ENCODE measurements at places on chromosomes 5 and 9. TPM values are rescaled to one million over a fixed set of nuclear protein-coding genes. Genes with fewer than 3 reads are reported as not detected.

- DNase-seq = no peak
- no peak overlapping the region for H3K4me3 ChIP-seq
- no peaks in the 10 kb centered on the region for H3K36me3 ChIP-seq
- no peaks in the 10 kb centered on the region for H3K27me3 ChIP-seq
- no peak overlapping the region for H3K27ac ChIP-seq
Observed at GRCh38 chr5:166073901-166074581, 2217.4 kb upstream of the WWC1 start.

DNA sequence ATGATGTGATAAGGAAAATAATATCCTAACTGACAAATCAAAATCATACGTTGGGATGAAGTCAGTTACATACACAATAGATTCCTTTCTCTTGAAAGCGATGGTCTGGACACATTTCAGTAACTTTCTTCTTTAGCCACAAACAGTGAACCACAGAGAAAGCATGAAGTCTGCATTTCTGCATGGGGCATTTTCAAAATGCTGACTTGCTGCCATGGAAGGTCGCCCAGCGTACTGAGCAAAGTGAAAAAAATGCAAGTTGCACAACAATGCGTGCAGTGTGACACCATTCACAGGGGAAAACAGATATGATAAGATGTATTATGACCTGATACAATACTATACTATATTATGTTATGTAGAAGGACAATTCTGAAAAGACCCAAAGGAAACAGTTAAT, 146.3 kb downstream of the SNX18 start:
- no peak overlapping the region for H3K27ac ChIP-seq
- DNase-seq = no peak
- H3K4me3 ChIP-seq = no peak overlapping the region
- H3K4me1 ChIP-seq = peaks cover 8% of the 10 kb centered on the region
- no peaks in the 10 kb centered on the region for H3K36me3 ChIP-seq

DNA sequence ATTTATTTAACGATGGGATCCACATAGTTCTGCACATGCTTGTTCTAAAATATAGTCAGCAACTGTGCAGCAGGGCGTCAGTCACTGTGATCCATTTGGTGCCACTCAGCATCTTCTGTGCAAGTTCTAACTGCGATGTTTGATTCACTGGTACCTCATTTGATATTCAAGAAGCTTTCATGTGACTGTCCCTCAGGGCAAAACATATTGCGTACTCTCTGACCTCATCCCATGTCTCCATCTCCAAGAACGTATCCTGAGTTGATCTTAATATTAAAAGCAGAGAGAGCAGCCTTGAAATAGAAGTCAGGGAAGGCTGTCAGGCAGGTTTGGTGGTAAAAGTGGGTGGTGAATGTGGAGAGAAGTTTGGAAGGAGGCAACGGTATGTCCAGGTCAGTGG, 116.5 kb upstream of the ATP10B start:
- H3K27ac ChIP-seq = no peak overlapping the region
- H3K4me1 ChIP-seq = no peaks in the 10 kb centered on the region
- H3K36me3 ChIP-seq = no peaks in the 10 kb centered on the region
- no peaks in the 10 kb centered on the region for H3K27me3 ChIP-seq
- H3K4me3 ChIP-seq = no peak overlapping the region

The TRAF1 gene
- 6.0 TPM for total RNA-seq

DNA sequence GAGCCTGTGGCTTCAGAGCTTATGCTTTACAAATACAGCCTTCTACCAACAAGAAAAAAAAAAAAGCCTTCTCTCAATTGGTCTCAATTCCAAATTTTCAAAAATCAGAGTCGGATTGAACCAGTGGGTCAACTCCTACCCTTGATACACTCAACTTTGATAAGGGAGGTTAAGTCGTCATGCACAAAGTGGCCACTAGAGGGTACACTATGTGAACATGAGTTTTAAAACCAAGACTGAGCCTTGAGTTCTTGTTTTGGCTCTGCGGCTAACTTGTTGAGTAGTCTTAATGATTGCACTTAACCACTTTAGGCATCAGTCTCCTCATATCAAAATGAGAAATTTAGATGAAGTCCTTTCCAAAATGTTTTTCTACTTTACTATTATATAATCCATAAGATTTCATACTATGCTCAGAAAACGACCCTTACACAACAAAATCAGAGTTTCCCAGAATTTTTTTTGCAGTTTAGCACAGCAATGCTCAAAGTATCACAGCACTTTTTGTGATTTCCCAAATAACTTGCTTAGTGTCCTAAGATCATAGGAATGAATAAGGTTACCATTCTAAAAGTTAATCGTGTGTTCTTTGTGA, 92.9 kb upstream of the MTAP start:
- H3K27me3 ChIP-seq = peaks cover 5% of the 10 kb centered on the region
- no peaks in the 10 kb centered on the region for H3K36me3 ChIP-seq
- H3K4me1 ChIP-seq = no peaks in the 10 kb centered on the region
- DNase-seq = no peak
- H3K4me3 ChIP-seq = no peak overlapping the region

The CYSRT1 gene
- total RNA-seq = 0.41 TPM

The B4GALT1 gene
- 80.1 TPM for total RNA-seq

- no peaks in the 10 kb centered on the region for H3K36me3 ChIP-seq
- no peak within 1 kb of the TSS for H3K4me3 ChIP-seq
- peak; percentile 55 for DNase-seq
Observed at GRCh38 chr9:135561391-135562234, at the start of gene PAEP. PAEP (plus strand) TSS chr9:135561756.

The OR13J1 gene
- total RNA-seq = not detected

- no peaks in the 10 kb centered on the region for H3K4me1 ChIP-seq
- no peak overlapping the region for H3K4me3 ChIP-seq
- no peaks in the 10 kb centered on the region for H3K36me3 ChIP-seq
- peaks cover 22% of the 10 kb centered on the region for H3K27me3 ChIP-seq
- no peak overlapping the region for H3K27ac ChIP-seq
Observed at GRCh38 chr9:37663926-37664325, 13.2 kb downstream of the FRMPD1 start.

GRCh38 chr5:15741591-15741990, 241.6 kb downstream of the FBXL7 start:
- H3K27ac ChIP-seq = no peak overlapping the region
- no peaks in the 10 kb centered on the region for H3K4me1 ChIP-seq
- no peak for DNase-seq
- H3K4me3 ChIP-seq = no peak overlapping the region
- H3K36me3 ChIP-seq = no peaks in the 10 kb centered on the region

- no peak overlapping the region for H3K27ac ChIP-seq
- peaks cover 42% of the 10 kb centered on the region for H3K36me3 ChIP-seq
- H3K4me1 ChIP-seq = no peaks in the 10 kb centered on the region
Observed at GRCh38 chr5:149616727-149617285, 35.5 kb downstream of the ARHGEF37 start.

DNA sequence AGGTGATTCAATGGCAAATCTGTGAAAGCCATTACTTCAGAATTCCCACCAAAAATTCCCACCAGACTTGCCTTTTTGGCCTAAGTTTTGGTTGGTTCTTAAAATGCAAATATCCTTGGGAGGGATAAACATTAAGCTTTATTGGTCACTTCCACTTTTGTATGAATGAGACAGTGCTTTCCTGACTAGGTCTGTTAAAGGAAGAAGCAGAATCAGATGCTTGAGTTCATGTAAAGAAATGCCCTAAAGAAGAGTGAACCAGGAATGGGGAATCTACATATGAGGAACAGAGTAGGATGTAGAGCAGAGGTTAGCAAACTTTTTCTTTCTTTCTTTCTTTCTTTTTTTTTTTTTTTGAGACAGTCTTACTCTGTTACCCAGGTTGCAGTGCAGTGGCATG, 129.3 kb downstream of the GCNT1 start:
- no peaks in the 10 kb centered on the region for H3K36me3 ChIP-seq
- H3K27me3 ChIP-seq = no peaks in the 10 kb centered on the region
- H3K4me3 ChIP-seq = no peak overlapping the region

DNA sequence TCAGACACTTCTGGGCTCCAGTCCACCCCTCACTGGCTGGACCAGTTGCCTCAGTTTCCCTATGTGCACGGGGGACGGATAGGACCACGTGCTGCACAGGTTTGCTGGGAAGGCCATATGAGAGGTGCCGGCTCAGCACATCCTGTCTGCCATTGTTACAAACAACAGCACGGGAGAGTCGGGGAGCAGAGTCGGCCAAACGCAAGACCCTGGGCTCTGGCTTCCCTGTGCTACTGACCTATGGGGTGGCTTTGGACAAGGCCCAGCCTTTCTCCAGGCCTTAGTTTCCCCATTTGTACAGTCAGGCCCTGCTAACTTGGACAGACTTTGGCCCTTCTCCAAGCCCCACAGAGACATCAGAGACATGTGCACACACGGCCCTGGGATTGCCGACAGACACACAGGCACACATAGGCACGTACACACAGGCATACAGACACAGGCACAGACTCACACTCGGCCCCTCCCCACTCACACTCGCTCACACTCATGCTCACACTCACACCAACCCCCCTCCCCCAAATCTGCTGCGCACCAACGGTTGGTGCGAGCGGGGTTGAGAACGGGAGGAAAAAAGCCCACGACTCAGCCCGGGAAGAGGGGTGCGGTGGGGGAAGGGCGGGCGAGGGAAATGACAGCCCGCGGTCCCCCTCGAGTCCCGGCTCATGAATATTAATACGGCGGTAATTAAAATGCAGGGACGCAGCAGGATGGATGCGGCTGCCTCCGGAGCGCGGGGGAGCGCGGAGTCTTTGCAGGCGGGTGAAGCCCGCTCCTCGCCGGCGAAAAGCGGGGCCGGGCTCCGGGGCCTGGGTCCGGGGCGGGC, 133.0 kb downstream of the C9orf50 start:
- H3K27me3 ChIP-seq = no peaks in the 10 kb centered on the region
- H3K27ac ChIP-seq = peak overlapping the region; percentile 98
- peaks cover 4% of the 10 kb centered on the region for H3K36me3 ChIP-seq

The SLC6A18 gene
- total RNA-seq = not detected

DNA sequence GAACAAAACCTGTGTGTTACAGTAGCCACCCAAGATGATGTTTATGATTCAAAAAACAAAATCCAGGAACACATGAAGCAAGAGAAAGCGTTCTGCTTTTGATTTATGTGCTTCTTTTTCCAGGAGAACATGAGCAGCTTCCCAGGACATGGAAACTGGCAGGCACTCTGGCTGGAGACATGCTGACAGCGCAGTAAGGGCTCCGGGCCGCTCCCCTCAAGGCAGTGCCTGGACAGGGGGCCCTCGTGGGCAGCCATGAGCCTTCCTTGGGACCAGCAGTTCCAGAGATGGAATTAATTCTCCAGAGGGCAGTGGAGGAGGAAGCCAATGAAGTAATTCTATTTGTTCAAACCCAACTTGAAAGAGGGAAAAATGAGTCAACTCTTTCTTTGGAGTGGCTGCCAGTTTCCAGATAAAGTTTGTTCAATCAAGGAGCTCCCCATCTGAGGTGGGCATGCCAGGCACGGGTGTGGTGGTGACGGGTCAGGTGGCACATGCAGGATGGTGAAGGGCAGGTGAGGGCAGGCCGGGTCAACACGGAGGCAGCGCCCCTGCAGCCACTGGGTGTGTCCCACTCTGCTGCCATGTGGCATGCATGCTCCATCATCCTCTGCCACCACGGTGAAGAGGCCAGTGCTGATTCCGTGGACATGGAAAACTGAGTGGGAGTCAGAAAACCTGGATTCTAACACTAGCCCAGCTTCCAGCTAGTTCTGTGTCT, 83.8 kb downstream of the OTULIN start:
- DNase-seq = peak; percentile 64
- no peaks in the 10 kb centered on the region for H3K4me1 ChIP-seq
- no peak overlapping the region for H3K4me3 ChIP-seq
- no peak overlapping the region for H3K27ac ChIP-seq
- no peaks in the 10 kb centered on the region for H3K27me3 ChIP-seq
- peaks cover 29% of the 10 kb centered on the region for H3K36me3 ChIP-seq

GRCh38 chr5:65482296-65482735, 596 bp upstream of the ADAMTS6 start:
- H3K27me3 ChIP-seq = no peaks in the 10 kb centered on the region
- peak overlapping the region; percentile 58 for H3K27ac ChIP-seq
- H3K36me3 ChIP-seq = no peaks in the 10 kb centered on the region
- H3K4me1 ChIP-seq = peaks cover 15% of the 10 kb centered on the region
- no peak for DNase-seq

The FOXD4L3 gene
- total RNA-seq = not detected

- H3K36me3 ChIP-seq = no peaks in the 10 kb centered on the region
- no peaks in the 10 kb centered on the region for H3K27me3 ChIP-seq
- H3K4me1 ChIP-seq = no peaks in the 10 kb centered on the region
- H3K27ac ChIP-seq = no peak overlapping the region
Observed at GRCh38 chr9:121450241-121450640, 49.4 kb downstream of the GGTA1 start.

- H3K27me3 ChIP-seq = no peaks in the 10 kb centered on the region
- H3K36me3 ChIP-seq = no peaks in the 10 kb centered on the region
- no peak overlapping the region for H3K4me3 ChIP-seq
- no peak overlapping the region for H3K27ac ChIP-seq
- H3K4me1 ChIP-seq = peaks cover 4% of the 10 kb centered on the region
Observed at GRCh38 chr9:134247918-134248631, 78.2 kb upstream of the RXRA start.

DNA sequence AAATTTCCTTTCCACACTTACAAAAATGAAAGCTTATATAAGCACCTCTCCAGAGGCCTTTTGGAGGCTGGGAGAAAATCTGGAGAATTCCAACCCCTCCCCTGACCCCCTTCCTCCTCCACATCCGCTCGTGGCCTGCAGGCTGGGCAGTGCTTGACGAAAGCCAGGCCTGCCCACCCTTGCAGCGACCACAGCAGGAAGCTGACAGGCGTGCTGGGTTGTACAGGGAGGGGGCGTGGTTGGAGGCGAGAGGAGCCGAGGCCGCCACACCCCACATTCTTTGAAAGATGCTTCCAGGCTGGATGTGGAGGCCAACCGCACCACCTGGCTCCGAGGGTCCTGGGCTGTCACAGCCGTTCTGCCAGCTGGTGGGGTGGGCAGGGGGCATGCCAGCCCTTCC, 47.8 kb upstream of the IER5L start:
- peak overlapping the region; percentile 58 for H3K27ac ChIP-seq
- H3K27me3 ChIP-seq = no peaks in the 10 kb centered on the region
- peaks cover 14% of the 10 kb centered on the region for H3K4me1 ChIP-seq
- no peak overlapping the region for H3K4me3 ChIP-seq
- H3K36me3 ChIP-seq = no peaks in the 10 kb centered on the region

DNA sequence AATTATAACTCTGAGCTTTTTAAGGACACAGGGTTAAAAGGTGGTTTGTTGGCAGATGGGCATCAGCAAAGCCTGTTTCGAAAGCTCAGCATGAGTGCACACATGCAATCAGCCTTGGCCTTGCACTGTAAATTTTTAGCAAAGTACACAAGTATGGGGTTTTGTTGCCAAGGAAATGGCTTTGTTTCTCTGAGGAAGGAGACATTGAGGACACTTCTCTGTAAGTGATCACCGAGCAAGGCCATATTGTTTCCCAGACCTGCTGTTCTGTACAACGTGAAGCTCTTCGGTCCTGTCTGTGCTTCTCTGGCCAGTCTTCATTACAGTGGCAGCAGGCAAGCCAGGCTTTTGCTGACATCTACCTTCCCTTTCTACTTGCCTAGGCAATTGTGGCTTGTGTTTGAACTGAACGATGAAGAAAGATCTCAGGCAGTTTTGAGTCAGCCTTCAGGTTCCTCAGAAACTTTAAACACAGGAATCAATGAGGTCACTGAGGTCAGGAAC, 27.9 kb upstream of the GLRX start:
- H3K27ac ChIP-seq = peak overlapping the region; percentile 37
- H3K4me3 ChIP-seq = no peak overlapping the region
- H3K36me3 ChIP-seq = no peaks in the 10 kb centered on the region
- H3K27me3 ChIP-seq = no peaks in the 10 kb centered on the region
- H3K4me1 ChIP-seq = peaks cover 6% of the 10 kb centered on the region
- no peak for DNase-seq

Data from upper lobe of right lung (tissue), 1 donor.